ENCODE measurements at places on chromosomes 1 and 21.

DNA sequence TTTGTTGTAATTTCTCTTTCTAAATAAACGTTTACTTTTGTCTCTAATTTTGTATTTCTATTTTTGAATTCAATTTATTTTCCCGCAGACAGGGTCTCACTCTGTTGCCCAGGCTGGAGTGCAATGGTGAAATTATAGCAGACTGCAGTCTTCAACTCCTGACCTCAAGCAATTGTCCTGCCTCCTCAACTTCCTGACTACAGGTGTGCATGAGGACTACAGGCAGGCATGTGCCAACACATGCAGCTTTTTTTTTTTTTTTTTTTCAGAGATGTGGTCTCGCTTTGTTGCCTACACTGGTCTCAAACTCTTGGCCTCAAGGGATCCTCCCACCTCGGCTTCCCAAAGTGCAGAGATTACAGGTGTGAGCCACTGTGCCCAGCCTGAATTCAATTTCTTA is 36.7 kb upstream of the IL20 start:
- DNase-seq = no peak

GRCh38 chr1:180953291-180954004 is 40.8 kb downstream of the KIAA1614 start:
- no peak for DNase-seq

- DNase-seq = no peak
Observed at GRCh38 chr1:29083317-29084195, 40.1 kb downstream of the TMEM200B start.

GRCh38 chr1:209023790-209024189 is 559.7 kb upstream of the CAMK1G start:
- no peak for DNase-seq

All from NCI-H187 (cell line).